HT1080 (cell line): ENCODE measurements at places on chromosomes 6 and 20. TPM values are rescaled to one million over a fixed set of nuclear protein-coding genes. Genes with fewer than 3 reads are reported as not detected.

Gene CTAGE9
- not detected in 2 replicates for total RNA-seq

Gene SCUBE3
- 0.84 and 1.0 TPM in 2 replicates for total RNA-seq

GRCh38 chr20:63545814-63546213, 1.7 kb downstream of the SRMS start:
- no peak for DNase-seq

DNA sequence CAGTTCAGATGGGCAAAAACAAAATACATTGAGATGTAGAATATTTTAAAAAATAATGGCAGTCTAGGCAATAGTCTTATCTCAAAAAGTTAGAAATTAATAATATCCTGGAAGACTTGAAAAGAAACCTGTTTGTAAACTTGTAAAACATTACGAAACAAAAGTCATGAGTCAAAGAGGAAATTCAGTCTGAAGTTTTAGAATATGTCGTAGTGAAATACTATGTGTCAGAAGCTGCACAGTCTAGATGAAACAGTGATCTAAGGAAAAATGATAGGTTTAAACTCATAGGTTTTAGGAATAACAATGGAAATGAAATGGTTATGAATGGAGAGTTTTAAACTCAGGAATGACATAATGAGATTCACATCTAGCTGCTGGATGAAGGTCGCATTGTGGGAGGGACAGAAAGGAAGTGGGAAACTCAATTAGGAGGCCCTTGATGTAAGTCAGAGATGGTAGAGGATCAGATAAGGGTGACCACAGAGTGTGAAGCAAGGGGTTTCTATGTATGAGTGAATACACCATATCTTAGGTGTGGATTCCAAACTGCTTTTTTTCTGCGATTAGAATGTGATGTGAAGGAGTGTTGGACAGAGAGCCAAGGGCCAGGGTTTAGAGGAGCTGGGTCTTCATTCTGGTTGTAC, 2.8 kb downstream of the SNRPB2 start:
- no peak for DNase-seq

- no peak for DNase-seq
These were observed 10.7 kb downstream of the ANGPT4 start for GRCh38 chr20:905396-905961.
